Foreskin melanocyte (primary cell): ENCODE measurements at places on chromosomes 5 and 9.

- no peak for DNase-seq
These were observed 223.4 kb downstream of the CSNK1G3 start for GRCh38 chr5:123735384-123735783.

DNA sequence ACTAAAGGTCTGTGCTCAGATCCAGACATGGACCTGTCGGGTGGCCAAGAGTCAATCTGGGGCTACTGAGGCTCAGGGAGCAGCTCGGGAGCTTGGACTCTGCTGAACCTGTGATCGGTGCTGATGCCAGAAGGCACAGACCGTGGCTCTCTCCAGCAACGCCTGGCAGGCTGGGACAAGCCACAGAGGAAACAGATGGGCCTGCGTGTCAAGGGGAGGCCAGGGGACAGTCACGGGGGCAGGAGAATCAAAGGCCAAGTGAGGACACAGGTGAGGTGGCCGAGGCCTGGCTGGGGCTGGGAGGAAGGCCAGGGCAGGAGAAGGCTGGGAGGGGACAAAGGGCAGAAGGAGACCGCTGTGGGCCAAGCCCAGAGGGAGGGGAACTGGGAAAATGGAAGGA lies 43.4 kb downstream of the EPB41L4B start:
- DNase-seq: no peak

GRCh38 chr5:75335952-75336614 lies 937 bp upstream of the HMGCR start:
- peak; percentile 81 for DNase-seq

DNA sequence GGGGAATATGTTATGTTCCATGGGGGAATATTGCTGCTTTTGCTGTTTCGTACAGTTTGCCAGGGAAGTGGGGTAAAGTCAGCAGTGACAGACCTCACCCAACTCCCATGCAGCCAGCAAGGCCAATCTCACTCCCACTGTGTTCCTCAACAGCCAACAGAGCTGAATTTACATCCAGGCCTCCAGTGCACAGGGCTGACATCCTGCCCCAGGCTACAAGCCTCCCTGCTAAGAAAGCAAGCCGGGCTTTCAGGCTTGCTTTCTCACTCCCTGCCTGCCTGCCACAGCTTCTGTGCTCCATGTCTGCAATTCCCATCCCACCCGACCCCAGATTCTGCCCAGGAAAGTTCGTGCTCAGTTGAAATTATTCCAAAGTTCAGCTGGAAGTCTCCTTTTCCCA lies 25.5 kb upstream of the SNCAIP start:
- no peak for DNase-seq

GRCh38 chr5:14667770-14668169 lies 3.3 kb downstream of the OTULIN start:
- DNase-seq: no peak

DNA sequence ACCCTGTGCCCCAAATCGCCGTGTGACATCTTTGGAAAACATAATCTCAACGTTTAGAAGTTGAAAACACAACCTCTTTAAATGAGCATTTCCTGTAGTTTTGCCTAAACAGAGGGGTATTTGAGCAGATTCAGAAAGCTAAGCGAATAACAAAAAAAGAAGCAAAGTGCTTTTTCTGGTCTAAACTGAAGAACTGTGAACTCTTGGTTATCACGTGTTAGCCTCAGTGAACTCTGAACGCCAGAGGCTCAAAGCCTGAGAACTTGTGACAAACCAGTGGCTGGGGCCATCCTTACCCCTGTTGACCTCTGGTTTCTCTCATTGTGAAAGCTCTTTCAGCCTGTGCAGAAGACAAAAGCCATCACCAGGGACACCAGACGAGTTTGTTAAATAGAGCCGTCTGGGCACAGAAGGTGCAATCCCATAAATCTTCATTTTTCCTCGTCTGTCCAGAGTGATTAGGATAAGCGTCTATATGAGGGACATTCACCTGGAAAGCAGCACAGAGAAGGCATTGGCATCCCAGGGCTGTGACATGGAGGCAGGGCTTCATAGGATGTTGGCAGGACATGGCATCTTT lies 61.4 kb upstream of the ICE1 start:
- DNase-seq: peak; percentile 85

- DNase-seq: no peak
These were observed 55.6 kb downstream of the EHMT1 start for GRCh38 chr9:137674307-137674975.

DNA sequence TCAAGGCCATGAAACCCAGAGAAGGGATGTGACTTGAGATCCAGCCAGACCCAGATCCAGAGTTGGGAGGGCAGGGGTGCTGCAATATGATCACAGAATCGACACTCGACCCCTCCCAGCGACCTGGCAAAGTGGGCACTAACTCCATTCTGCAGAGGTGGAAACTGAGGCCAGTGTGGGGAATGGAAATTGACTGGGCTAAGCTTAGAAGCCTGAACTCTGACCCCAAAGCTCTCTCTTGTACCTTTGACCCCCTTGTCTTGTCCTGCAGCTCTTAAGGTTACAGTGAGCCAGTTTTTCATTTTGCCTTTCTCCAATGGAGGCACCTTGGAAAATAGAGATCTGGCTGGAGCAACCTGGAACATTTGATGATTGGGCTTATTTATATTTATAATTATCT lies 14.5 kb upstream of the ERGIC1 start:
- DNase-seq: no peak

DNA sequence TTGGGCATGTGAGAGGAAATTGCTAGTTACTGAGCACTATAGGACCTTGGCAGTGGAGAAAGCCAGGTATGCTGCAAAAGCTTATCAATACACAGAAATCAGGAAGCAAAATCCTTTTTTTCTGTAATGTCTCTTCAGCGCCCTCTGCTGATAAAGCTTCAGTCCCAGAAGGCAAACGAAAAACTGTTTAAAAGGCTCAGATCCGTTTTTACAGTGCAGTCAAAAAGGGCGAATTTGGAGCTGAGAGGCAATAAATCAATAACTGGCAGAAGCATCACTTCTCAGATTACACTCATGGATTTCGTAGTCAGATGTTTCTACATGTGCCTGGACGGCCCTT lies 1.1 kb upstream of the MAN2A1 start:
- DNase-seq: no peak

GRCh38 chr5:77947041-77947428 lies 170.9 kb upstream of the TBCA start:
- DNase-seq: no peak

- DNase-seq: no peak
These were observed 312.4 kb downstream of the DOCK8 start for GRCh38 chr9:526904-527591.

DNA sequence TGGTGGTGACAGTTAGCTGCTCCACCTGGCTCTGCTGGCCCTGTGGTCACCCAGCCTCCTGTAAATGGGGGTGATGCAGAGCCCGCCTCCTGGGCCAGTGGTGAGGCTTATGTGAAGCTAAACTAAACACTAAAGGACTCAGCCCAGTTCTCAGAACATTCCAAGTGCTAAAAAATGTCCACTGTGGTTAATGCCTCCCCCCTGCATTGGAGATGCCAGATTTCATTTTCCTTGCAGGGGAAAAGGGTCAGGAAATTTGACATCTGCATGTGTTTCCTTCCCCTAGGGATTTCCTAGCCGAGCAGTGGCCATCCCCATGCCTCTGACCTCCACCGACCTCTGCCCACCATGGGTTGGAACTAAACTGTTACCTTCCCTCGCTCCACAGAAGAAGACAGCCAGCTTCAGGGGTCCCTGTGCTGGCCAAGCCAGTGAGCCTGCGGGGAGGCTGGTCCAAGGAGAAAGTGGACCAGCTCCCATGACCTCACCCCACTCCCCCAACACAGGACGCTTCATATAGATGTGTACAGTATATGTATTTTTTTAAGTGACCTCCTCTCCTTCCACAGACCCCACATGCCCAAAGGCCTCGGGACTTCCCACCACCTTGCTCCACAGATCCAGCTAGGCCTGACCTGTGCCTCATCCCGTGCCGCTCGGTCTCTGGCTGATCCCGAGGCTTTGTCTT lies 13.0 kb downstream of the CD74 start:
- DNase-seq: no peak

GRCh38 chr9:111904026-111904425 lies 7.4 kb downstream of the UGCG start:
- DNase-seq: no peak

DNA sequence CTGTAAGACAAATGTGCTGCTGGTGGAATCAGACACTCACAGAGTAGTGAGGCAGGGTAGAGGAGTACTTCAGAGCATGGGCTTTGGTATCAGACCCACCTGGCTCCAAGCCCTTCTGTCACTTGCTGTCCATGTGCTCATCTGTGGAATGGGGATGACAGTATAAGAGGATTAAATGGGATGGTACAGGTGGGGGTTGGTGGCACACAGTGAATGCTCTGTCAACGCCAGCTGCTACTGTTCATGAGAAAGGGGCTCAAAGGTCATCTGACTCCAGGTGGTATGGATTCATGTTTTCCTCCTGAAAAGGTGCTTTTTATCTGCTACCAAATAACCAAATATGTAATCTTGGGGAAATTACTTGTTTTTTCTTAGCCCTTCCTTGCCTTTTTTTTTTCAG lies 23.0 kb upstream of the PPARGC1B start:
- DNase-seq: no peak
